Mammary epithelial cell (primary cell): ENCODE measurements at places on chromosomes 13 and 19.

- DNase-seq, result no peak
Observed at GRCh38 chr19:18322318-18322758, 538 bp downstream of the LSM4 start.

GRCh38 chr19:44814517-44814916, 5.6 kb downstream of the BCAM start:
- no peak for DNase-seq

DNA sequence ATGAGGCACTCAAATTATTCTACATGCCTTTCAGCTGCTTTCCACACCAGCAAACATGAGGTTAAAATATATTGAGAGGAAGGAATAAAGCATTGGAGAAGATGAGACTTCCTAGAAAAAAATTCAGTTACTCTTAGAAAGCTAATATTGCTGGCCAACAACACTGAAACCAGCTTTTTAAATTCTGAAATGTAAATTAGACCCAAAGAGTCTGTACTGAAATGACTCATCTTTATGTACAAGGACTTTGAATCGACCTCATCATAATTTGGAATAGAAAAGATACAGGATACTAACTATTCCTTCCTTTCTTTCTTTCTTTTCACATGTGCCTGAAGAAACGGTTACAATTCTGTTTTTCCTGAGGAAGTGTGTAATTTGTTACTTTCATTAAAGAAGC, 6.5 kb upstream of the HSPH1 start:
- DNase-seq, result no peak

- no peak for DNase-seq
Observed at GRCh38 chr13:88071371-88071770, 400.2 kb downstream of the SLITRK5 start.

GRCh38 chr19:20912973-20913372, 10.1 kb upstream of the ZNF85 start:
- peak; percentile 36 for DNase-seq

- no peak for DNase-seq
Observed at GRCh38 chr13:26621731-26622401, 64.4 kb downstream of the WASF3 start.

GRCh38 chr13:27696731-27697130, 75.0 kb downstream of the POLR1D start:
- no peak for DNase-seq

GRCh38 chr13:53781941-53782340, 753.3 kb downstream of the OLFM4 start:
- no peak for DNase-seq

DNA sequence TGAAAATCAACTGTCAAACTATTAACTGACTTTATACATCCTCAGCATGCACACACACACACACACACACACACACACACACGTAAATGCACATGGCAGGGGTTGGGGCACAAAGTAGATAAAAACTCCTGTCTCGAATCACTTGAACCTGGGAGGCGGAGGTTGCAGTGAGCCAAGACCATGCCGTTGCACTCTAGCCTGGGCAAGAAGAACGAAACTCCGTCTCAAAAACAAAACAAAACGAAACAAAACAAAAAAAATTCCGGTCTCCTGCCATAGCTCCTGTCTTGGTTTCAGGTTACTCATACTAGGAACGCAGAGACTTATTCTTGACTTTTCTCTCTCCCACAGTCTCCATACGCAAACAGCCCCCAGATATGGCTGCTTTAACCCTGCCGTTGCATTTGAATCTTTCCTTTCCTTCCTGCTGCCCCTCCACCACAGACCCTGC, 148.9 kb downstream of the SHISA2 start:
- no peak for DNase-seq
